Karpas-422 (cell line): ENCODE measurements at places on chromosomes 7 and 10. TPM values are rescaled to one million over a fixed set of nuclear protein-coding genes. Genes with fewer than 3 reads are reported as not detected.

GRCh38 chr7:121328508-121329190 lies at the start of gene WNT16:
Gene WNT16 (plus strand): TSS chr7:121329000. CDS start chr7:121329293, 293 bp downstream.
- H3K4me1 ChIP-seq = no peaks in the 10 kb centered on the region
- H3K27me3 ChIP-seq = no peaks in the 10 kb centered on the region
- no peak within 1 kb of the TSS for H3K4me3 ChIP-seq
- H3K36me3 ChIP-seq = no peaks in the 10 kb centered on the region

GRCh38 chr10:17026686-17027485 lies 102.7 kb downstream of the CUBN start:
- no peak for DNase-seq
- no peaks in the 10 kb centered on the region for H3K36me3 ChIP-seq
- H3K27ac ChIP-seq = no peak overlapping the region

DNA sequence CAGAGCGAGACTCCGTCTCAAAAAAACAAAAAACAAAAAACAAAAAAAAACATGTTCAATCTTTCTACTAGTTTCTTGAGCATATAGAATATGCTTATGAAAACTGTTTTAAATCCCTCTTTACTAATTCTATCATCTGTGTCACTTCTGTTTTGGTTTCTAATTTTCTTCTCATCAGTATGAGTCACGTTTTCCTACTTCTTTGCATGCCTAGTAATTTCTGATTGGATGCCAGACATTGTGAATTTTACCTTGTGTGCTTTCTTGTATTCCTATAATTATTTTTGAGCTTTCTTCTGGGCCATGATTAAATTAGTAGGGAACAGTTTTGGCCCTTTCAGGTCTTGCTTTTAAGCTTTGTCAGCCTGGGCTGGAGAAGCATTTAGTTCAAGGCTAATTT lies 9.9 kb downstream of the MICU1 start:
- DNase-seq = no peak
- no peaks in the 10 kb centered on the region for H3K36me3 ChIP-seq
- H3K4me1 ChIP-seq = peaks cover 22% of the 10 kb centered on the region
- H3K4me3 ChIP-seq = no peak overlapping the region

DNA sequence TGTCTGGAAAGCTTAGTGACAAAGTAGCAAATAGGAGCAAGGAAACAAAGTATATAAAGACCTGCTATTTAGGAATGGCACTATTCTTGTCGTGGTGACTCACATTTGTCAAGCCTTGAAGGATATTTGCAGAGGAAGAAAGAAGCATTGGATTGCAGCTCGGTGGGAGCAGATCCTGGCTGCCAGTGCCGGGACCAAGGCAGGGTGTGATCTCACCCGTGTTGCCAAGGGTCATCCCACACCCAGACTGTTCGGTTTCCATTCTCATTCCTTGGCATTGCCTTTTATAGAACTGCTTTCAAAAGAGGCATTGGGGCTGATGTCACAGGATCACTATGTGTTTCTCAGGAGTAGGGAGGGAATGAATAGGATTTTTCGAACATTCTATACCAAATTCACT lies 176.2 kb downstream of the GALNT17 start:
- no peak overlapping the region for H3K4me3 ChIP-seq
- H3K27me3 ChIP-seq = no peaks in the 10 kb centered on the region
- DNase-seq = no peak
- no peaks in the 10 kb centered on the region for H3K36me3 ChIP-seq
- no peak overlapping the region for H3K27ac ChIP-seq
- H3K4me1 ChIP-seq = no peaks in the 10 kb centered on the region

DNA sequence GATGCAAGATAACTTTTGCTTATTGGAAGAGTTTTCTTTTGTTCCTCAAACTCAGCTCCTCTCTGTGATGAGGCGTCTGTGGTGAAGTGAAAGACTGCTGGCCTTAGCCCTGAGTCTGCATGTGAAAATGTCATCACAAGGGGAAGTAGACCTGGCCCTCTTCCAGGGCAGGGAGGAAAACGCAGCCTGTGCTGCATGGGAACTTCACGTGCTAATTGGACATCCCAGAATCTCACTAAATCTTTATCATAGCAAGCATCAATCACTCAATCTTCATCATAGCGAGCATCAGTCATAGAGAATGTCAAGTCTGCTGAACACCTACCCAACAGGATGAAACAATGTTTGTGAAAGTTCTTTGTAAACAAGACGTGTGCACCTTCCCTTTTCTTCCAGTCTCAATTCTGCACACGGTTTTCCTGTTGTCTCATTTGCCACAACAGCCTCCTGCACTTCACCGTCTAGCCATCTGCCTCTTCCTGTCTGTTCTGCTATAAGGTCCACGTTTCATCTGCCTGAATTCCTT lies 314.6 kb downstream of the FRMD4A start:
- no peak overlapping the region for H3K4me3 ChIP-seq
- DNase-seq = no peak
- no peaks in the 10 kb centered on the region for H3K27me3 ChIP-seq
- no peaks in the 10 kb centered on the region for H3K4me1 ChIP-seq
- no peaks in the 10 kb centered on the region for H3K36me3 ChIP-seq

DNA sequence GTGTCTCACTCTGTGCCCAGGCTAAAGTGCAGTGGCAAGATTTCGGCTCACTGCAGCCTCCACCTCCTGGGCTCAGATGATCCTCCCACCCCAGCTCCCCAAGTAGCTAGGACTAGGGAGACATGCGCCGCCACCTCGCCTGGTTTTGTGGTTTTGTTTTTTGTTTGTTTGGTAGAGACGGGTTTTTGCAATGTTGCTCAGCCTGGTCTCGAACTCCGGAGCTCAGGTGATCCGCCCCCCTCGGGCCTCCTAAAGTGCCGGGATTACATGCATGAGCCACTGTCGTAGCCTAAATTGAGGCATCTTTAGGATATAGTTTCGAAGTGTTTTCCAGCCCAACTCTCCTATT lies 781 bp downstream of the ZNF727 start:
- no peak for DNase-seq
- no peaks in the 10 kb centered on the region for H3K4me1 ChIP-seq
- H3K27me3 ChIP-seq = no peaks in the 10 kb centered on the region

- no peaks in the 10 kb centered on the region for H3K27me3 ChIP-seq
- no peak for DNase-seq
- H3K36me3 ChIP-seq = no peaks in the 10 kb centered on the region
- H3K27ac ChIP-seq = no peak overlapping the region
- H3K4me1 ChIP-seq = no peaks in the 10 kb centered on the region
These were observed 274.5 kb upstream of the MGMT start for GRCh38 chr10:129192344-129193128.

DNA sequence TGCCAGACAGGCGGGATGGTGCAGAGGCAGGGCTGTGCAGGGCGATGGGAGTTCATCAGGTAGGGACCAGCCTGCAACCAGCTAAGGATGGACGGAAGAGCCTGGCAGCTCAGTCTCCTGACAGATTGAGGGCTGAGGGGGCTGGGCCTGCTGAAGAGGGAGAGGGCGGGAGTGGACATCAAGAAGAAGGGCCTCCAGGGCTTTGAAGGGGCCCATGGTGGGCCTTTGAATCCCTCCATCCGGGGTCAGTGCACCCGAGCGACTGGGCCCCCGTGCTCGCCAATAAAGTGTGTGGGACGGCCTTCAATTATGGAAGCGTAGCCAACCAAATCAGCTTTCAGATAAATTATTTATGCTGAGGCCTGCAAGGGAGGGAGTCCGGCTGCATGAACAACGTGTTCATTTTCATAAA lies 431.2 kb downstream of the RPS24 start:
- no peaks in the 10 kb centered on the region for H3K36me3 ChIP-seq
- DNase-seq = no peak
- no peak overlapping the region for H3K27ac ChIP-seq
- no peak overlapping the region for H3K4me3 ChIP-seq
- H3K4me1 ChIP-seq = no peaks in the 10 kb centered on the region

- H3K27me3 ChIP-seq = 0 out of 2 replicates have a peak, but pooled peaks cover 2% of the 10 kb centered on the region
- no peak overlapping the region for H3K4me3 ChIP-seq
- no peaks in the 10 kb centered on the region for H3K4me1 ChIP-seq
- DNase-seq = no peak
- H3K27ac ChIP-seq = no peak overlapping the region
- no peaks in the 10 kb centered on the region for H3K36me3 ChIP-seq
These were observed 130.1 kb downstream of the TCERG1L start for GRCh38 chr10:131181456-131181855.

- H3K36me3 ChIP-seq = no peaks in the 10 kb centered on the region
- no peak overlapping the region for H3K4me3 ChIP-seq
- no peak for DNase-seq
- H3K27ac ChIP-seq = no peak overlapping the region
These were observed 82.4 kb downstream of the ADARB2 start for GRCh38 chr10:1654811-1655356.

DNA sequence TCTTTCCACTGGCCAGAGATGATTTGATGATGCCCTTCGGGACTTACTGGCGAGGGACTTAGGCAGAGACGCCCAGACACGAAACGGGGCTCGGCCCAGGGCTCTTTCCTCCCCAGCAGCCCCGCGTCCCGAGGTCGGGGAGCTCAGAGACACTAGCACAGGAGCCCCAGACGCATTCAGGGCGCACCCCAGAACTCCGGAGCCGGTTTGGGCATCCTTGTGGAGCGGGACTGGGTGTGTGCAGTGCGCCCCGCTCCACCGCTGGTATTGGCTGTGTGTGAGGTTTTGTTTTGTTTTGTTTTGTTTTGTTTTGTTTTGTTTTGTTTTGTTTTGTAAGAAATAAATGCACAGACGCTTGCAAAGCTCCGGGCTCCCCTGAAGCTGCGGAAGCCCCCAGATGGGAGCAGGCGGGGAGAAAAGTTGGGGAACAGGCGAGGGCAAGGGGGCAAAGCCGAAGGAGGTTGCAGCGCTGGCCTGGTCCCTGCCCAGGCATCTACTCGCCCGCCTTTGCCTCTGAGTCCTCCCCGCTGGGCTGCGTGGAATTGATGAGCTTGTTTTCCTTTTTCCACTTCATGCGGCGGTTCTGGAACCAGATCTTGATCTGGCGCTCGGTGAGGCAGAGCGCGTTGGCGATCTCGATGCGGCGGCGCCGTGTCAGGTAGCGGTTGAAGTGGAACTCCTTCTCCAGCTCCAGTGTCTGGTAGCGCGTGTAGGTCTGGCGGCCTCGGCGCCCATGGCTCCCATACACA lies 1.9 kb upstream of the HOXA5 start:
- H3K27me3 ChIP-seq = no peaks in the 10 kb centered on the region
- peaks cover 16% of the 10 kb centered on the region for H3K4me1 ChIP-seq
- H3K36me3 ChIP-seq = peaks cover 11% of the 10 kb centered on the region; the same call in 1 of the 2 replicates
- DNase-seq = no peak
- H3K4me3 ChIP-seq = no peak overlapping the region
- no peak overlapping the region for H3K27ac ChIP-seq

DNA sequence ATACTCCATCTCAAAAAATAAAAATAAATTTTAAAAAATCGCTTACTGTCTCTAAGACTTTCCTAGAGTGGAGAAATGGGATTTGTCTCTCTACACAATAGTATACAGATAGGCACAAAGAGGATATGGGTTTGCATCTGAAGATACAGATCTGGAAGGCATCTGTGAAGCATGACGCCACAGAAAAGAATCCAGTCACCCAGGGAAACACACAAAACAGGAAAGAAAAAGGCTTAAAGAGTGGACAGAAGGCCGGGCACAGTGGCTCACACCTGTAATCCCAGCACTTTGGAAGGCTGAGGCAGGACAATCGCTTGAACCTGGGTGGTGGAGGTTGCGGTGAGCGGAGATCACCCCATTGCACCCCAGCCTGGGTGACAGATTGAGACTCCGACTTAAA lies 61.3 kb downstream of the SKIDA1 start:
- no peaks in the 10 kb centered on the region for H3K4me1 ChIP-seq
- no peak for DNase-seq
- H3K27me3 ChIP-seq = no peaks in the 10 kb centered on the region
- H3K27ac ChIP-seq = no peak overlapping the region
- H3K36me3 ChIP-seq = no peaks in the 10 kb centered on the region
- no peak overlapping the region for H3K4me3 ChIP-seq

PSTK gene
- total RNA-seq = 8.0 and 13.8 TPM in 2 replicates

UCMA gene
- total RNA-seq = 0.63 TPM in 1 of 2 replicates, not detected in the other

SRRM3 gene
- not detected in 2 replicates for total RNA-seq

TMEM270 gene
- total RNA-seq = not detected in 2 replicates
